ENCODE measurements at places on chromosomes 6 and 20.

DNA sequence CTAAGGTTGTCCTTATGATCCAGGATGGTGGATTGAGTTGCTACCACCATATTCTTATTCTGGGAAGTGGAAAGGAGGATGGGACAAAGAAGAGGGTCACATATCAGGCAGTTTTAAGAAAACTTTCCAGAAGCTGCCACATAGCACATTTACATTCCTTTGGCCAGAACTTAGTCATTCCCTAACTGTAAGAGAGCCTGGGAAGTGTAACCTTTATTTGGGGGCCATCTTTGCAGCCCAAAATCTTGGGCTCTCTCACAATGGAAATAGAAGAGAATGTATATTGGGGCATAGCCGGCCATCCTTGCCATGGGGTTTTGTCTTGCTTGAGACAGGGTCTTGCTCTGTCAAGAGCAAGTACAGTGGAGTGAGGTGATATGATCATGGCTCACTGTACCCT is 8.4 kb downstream of the ZNF341 start:
- no peak for DNase-seq

DNA sequence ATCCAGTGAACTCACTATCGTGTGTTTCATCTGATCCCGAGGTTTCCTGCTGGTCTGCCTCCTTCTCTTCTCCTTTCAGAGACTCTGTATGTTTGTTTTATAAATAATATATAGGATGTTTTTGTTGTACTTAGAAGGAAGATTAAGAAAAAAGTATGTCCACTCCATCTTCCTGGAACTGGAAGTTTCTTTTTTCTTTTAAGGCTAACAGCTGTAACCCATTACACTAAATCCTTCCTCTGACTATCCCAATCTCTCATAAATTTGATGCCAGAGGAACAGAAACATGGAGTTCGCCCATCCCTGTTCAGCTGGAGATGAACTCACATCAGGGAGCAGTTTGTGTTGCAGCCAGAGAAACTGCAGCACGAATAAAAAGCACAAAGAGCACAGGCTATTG is 20.7 kb downstream of the RIPK1 start:
- DNase-seq = no peak

GRCh38 chr6:35496036-35496840 is 641 bp downstream of the TEAD3 start:
- no peak for DNase-seq

- peak; percentile 26 for DNase-seq
Measured at GRCh38 chr6:87944541-87944954, 103.1 kb upstream of the SPACA1 start.

DNA sequence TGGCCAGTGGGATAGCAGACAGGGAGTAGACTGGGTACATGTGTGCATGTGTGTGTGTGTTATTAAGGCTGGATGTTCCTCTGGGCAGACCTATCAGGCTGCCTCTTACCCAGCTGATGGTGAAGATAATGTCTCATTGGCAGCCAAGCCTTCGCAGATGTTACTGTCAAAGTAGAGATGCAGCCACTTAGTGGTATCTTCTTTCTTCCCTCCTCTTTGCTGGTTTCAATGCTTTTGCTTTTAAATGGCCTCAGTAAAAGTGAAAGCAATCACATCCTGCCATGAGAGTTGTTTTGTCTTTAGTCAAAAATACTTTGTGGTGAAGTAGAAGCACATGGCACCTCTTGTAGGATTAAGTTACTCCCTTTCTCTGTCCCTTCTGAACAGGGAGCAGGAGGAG is 57.5 kb downstream of the SNRNP48 start:
- DNase-seq = peak; percentile 59

DNA sequence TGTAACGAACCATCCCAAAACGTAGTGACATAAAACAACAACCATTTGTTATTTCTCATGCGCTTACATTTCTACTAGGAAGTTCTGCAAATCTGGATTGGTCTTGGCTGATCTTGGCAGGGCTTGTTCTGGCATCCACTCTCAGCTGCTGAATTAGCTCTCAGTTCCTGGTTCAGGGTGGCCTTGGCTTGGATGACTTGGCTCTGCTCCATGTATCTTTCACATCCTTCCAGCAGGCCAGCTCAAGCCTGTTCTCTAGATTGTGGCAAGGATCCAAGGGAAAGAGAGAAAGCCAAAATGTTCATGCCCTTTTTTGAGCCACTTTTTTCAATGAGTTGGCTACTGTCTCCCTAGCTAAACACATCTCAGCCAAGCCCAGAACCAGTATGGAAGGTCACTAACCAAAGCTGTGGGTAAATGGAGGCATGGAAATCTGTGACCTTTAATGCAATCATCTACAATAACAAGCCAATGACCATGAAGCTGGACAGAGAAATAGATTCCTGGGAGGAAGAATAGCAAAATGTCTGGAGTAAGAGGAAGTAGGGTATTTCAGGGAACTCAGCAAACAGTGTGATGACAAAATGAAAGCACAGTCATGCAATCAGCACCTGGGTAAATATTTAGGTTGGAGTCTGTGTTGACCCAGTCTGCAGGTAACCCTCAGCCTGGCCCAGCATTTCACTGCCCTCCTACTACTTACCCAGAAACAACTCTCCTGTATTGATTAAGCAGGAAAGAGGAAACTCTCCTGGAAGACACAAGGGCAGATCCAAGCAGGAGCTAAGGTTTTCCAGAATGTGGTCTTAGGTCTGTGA is 32.7 kb upstream of the SNAP25 start:
- peak; percentile 34 for DNase-seq

DNA sequence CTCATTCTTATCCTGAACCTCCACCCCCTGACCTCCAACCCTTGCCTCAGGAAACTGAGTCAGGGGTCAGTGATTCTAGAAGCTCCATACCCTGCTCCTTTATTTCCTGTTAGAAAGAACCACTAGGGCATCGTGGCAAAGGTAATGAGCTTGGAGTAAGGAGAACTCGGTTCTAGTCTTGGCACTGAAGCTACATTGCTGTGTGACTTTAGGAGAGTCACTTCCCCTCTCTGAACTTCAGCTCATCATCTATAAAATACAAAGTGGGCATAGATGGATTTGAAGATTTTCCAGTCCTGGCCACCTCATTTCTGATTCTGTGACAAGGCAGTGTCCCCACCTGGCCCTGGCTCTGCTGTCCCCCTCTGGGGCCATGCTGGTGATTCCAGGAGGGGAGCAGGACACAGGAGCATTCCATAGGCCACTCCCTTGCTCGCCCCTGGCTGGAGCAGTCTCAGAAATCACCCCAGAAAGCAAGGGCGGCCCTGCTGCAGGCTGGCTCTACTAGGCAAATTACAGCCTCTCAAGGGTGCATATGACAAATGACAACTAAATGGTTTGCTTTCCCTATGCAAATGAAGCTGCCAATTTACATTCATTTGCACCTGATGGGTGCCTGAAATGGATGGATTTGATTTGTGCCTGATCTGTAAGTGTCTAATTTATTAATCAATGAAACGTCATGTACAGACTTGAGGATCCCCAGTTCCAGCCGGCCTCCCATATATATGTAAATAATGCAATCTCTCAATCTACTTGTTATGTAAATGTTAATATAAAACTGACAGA is 62.2 kb downstream of the LRFN2 start:
- DNase-seq = no peak

DNA sequence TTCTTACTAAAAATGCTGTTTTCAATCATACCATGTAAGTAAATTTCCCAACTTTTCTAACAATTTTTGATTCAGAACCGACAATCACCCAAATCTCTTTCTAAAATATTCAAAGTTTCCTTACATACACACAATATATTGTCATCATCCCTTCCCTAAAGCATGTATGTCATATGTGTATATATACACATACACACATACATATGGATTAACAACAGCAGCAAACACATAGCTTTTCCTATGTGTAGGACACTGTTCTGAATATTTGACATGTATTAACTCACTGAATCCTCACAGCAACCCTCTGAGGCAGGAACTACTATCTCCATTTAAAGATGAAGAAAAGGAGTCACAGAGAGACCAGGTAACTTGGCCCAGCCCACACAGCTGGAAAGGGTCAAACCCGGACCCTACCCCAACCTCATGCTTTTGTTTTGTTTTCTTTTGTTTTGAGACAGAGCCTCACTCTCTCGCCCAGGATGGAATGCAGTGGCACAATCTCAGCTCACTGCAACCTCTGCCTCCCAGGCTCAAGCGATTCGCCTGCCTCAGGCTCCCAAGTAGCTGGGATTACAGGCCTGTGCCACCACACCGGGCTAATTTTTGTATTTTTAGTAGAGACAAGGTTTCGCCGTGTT is 7.2 kb downstream of the FYN start:
- DNase-seq = no peak

Data from RPMI8226 (cell line).